ENCODE measurements at places on chromosomes 11 and 22.

DNA sequence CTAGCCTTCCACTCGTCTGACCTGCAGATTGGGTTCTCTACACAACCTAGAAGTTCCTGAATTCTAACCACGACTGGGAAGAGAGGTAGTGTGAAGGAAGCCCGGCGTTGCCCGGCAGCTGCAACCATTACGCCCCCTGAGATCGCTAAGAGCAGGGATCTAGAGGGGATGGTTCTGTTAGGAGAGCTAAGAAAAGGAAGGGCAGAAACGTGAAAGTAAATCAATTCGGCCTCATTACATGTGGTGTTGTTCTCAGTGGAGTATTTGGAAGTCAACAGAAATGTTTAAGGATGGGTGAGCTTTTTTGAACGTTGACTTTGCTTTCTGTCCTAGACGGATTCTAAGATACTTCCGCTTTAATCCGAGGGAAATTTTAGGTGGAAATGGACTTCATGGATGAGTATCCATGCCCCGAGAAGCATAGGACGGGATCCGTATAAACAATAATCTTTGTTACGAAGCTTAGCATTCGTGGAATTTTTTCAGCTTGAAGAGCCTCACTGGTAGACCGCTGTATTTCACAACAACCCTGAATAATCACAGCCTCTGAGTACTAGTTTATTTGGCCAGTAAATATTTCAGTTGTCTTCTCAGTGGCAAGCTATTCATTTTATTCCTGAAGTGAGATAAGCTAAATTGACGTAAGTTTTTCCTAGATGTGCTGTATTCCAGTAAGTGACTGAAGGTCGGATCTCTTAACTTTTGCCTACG is 629 bp downstream of the ATP5MG start:
- DNase-seq: no peak

DNA sequence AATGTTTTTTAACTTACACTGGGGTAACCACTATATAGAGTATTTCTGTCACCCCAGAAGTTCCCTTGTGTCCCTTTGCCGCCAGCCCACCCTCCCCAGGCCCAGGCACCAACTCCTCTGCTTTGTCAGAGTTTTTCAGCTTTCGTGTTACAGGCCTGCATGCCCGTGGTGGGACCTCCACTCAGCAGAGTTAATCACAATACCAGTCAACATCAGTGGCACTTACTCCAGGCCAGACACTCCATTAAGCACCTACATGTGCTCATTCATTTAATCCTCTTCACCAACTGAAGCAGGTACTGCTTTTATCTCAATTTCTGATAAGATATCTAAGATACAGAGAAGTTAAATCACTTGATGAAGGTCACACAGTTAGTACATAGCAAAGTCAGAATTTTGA is 63.3 kb downstream of the LIF start:
- DNase-seq: no peak

DNA sequence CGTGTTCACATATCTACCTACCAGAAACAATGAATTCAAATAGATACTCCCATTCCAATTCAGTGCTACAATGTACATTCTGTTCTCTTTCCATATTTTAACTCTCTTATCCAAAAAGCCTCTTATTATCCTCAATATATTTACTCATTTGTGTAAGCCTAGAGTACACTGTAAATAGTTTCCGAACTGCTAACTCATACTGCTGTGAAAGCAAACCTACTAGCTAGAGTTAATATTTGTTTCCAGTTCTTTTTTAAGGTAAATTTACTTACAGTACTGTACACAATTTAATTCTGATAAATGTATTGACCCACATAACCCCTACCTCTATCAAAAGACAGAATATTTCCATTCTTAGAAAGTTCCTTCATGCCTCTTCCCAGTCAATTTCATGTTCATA is 71.8 kb downstream of the GRK3 start:
- no peak for DNase-seq

- DNase-seq: no peak
Measured at GRCh38 chr11:66115638-66116301, 45.7 kb downstream of the PACS1 start.

DNA sequence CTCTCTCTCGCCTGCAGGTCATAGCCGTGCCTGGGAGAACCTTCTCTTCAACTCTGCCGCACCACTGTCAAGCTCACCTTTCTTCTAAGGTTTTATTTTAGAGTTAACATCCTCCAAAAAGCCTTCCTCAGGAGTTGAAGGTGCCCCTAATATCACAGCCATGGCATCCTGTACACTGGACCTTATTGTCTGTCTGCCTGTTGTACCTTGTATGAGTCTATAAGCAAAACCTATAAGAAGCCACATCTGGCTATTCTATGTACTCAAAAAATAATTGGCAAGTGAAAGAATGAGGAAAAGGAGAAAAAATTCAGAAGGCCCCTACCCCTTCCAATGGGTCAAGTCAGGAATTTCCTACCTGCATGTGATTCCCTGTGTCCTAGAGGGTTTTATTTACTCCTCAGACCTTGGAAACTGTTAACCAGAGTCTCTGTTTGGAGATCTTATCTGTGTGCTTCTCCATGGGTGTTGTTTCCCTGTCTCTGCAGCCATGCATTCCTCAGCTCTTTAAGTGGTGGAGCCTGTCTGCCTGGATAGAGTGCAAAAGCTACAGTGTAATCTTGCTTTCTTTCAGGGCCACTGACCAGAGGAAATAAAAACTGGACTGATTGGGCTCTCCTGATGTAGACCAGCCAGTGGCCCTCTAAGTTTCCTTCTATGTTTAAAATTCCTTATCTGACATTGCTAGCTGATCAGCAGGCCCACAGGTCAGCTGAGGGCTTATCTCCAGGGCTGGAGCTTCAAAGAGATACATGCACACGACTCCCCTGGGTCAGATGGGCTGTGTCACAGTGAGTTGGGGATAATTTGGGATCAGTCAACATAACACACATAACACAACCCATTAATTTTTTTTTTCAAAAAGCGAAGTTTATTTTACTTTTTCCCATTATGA is 37.6 kb upstream of the TMEM135 start:
- DNase-seq: no peak

GRCh38 chr11:76302996-76303395 is 77.9 kb downstream of the THAP12 start:
- no peak for DNase-seq

DNA sequence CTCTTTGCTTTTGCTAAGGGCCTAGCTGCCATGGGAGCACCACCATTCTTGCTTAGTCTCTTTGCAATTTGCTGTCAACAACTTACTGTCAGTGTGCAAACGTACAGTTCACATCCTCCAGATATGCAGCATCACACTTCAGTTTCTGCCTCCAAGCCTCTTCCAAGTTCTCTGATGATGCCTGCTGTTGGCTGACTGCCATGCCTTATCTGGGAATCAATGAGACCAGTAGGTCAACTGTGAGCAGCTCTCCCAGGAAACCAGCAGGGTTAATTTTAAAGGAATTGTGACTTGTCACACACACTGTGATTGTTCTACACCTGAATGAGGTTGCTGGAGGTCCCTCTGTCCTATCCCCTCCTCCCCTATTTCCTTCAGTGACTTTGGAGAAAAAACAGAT is 56.0 kb downstream of the COPB1 start:
- no peak for DNase-seq

GRCh38 chr11:838441-839279 is 3.7 kb downstream of the POLR2L start:
- DNase-seq: no peak

- no peak for DNase-seq
Measured at GRCh38 chr11:32435942-32436750, 807 bp upstream of the WT1 start.

- DNase-seq: no peak
Measured at GRCh38 chr11:22930816-22931594, 70.7 kb upstream of the CCDC179 start.

- no peak for DNase-seq
Measured at GRCh38 chr22:23752090-23752691, 1.3 kb upstream of the ZNF70 start.

- DNase-seq: no peak
Measured at GRCh38 chr11:97290464-97291041, 900.7 kb downstream of the JRKL start.

DNA sequence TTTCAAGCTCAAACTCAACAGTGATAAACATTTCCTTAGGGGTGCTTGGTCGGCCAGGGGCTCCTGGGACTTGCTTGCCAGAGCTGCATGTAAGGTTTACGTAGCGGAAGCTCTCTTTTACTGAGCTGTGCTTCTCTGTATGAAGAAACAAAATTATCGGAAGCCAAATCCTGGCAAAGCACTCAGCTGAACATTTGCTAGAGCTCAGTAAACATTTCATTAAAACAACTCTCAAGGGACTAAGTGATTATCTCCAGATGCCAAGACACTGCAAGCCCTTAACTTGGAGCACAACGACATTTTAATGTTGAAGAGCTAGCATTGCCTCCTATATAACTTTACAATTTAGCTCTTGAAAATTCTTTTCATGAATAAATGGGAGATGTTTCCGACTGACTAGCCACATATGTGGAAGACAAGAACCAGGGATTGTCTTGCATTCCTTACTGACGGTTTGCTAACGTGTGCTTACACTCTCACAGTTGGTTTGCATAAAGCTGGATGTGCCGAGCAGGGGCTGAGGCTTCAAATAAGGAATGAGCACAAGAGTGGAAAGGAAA is 43.4 kb downstream of the SCUBE2 start:
- DNase-seq: no peak

GRCh38 chr11:12110714-12111548 is 541 bp downstream of the MICAL2 start:
- DNase-seq: no peak

- DNase-seq: no peak
Measured at GRCh38 chr11:92512204-92512569, 287.6 kb downstream of the FAT3 start.

DNA sequence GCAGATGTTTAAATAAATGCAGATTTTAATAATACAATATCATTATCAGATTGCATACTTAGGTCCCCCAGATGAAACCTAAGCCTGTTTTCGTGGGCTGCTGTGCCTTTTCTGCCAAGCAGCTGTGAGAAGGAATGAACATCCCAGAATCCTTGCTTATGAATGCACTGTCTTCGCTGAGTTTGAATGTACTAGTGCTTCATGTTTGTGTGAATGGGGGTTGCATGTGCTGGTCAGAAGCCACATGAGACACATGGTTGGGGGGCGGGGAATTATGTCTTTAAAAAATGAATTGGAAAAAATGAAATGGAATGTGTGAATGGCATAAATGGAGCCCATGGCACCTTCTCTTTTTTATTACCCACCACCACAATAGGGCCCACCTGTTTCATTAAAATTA is 125.4 kb upstream of the HSD17B12 start:
- DNase-seq: no peak

GRCh38 chr11:64081745-64082442 is 46.2 kb downstream of the FLRT1 start:
- DNase-seq: no peak

DNA sequence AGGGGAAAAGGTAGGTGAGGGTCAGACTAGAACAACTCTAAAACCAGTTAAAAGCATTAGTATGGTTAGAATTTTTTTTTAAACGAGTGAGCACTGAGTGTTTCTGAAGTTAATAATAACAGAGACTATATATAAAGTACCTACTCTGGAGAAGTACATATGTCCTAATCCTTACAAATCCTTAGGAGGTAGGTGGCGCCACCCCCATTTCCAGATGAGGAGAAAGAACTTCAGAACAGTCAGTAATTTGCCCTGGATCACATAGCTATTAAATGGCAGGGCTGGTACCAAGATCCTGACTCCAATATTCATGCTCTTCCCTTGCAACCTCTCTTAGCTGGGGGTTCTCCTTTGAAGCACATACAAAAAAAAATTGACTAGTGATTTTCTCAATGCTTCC is 80.5 kb downstream of the CLPB start:
- DNase-seq: no peak

DNA sequence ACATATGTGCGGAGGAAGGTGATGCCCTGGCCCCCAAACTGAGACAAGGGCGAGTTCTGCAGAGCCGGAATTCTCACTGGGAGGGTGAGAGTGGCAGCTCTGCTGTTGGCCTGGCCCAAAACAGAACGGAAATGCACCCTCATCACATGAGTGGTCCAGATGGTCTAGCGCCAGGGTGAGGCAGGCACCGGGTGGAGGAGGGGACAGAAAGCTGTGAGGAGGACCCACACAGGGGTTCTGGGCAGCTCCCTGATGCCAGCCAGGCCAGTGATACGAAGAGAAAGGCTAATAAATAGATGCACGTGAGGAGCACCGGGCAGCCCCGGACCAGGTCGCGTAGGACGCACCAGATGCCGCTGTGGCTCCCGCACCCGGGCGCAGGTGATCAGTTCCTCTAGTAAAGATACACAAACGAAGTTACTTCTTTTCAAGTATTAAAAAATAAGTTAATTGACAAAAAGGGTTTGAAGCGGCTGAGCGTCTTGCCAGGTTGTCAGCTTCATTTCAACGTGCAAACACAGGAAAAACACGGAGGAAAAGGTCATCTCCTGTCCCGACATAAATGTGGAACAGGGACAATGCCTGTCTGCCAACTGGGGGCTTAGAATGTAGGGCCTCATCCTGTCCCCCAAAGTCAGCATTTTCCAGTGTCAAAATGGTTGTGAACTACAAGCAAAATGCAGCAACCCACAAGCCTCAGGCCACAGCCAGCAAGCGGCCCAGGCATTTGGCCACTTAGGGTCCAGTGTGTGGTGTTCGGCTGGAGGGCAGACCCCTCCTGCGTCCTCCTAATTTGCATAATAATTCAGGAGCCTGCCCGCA is 15.3 kb upstream of the BID start:
- DNase-seq: no peak

- DNase-seq: no peak
Measured at GRCh38 chr11:134761926-134762247, 349.8 kb upstream of the B3GAT1 start.

- DNase-seq: no peak
Measured at GRCh38 chr22:32682990-32683389, 118.5 kb upstream of the TIMP3 start.

- DNase-seq: no peak
Measured at GRCh38 chr11:78127403-78127802, 12.0 kb downstream of the ALG8 start.

DNA sequence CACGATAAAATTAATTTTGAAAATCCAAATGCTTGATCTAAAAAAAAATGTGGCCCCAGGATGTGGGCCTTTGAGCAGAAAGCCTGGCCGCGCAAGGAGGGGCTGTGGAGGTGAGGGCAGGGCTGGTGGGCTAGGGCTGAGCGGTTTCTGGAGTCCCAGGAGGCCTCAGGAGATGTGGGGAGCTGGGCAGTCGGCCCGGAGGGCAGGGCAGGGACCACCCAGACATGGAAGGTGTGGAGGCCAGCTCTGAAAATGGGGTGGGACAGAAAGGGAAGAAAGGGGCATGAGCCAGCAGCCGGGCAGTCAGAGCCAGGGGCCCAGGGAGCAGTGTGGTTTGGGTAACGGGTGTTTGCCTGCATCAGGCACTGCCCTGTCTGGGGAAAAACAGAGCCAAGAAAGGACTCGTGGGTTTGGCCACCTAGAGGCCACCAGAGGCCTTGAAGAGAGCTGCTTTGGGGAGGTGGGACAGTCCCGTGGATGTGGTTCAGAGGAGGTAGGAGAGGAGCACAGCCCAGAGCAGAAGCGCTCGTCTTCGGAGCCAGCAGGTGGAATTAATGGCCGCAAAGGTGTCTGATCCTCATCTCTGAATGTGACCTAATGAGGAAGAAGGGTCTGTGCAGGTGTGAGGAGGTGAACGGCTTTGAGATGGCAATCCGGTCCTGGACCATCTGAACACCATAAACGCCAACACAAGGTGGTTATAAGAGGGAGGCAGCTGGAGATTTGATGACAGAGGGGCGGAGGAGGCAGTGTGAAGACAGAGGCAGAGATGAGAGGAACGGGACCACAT is 50.2 kb downstream of the IGF2 start:
- no peak for DNase-seq

GRCh38 chr11:23252426-23252825 is 392.2 kb upstream of the CCDC179 start:
- no peak for DNase-seq

GRCh38 chr11:2413742-2414579 is 13.4 kb downstream of the TSSC4 start:
- DNase-seq: no peak

GRCh38 chr22:48712558-48713271 is 1115.0 kb downstream of the BRD1 start:
- no peak for DNase-seq

All from T follicular helper cell (primary cell).